CD4-positive, alpha-beta T cell treated with Interleukin-17A for 1 hour (primary cell): ENCODE measurements at places on chromosomes 11 and 22.

DNA sequence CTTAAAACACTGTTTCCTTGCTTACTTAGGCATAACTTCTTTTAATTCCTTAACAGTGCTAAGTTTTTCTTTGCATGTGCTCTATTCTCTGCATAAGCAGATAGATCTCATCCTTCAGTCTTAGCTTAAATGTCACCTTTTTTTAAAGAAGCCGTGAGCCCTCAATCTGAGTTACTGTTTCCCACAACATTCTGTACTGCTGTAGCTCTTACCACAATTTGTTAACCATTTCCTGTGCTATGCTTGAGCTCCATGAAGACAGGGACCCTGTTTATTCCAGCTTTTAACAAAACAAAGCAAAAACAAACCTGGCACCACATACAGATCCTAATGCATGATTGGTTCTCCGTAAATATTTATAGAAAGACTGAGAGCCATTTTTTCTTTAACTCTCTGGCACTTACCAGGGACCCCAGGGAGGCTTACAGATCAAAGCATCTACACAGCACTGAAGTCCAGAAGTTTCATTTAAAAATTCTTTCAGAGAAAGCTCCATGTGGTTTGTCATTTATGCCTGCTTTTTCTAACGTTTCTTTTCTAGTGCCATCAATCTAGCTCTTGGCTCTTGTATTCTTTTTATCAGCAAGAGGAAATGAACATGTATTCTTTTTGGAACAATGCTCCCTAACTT, 74.9 kb downstream of the DYNC2H1 start:
- DNase-seq, result no peak

GRCh38 chr22:50673231-50674129, 857 bp downstream of the SHANK3 start:
- peak; percentile 36 for DNase-seq

DNA sequence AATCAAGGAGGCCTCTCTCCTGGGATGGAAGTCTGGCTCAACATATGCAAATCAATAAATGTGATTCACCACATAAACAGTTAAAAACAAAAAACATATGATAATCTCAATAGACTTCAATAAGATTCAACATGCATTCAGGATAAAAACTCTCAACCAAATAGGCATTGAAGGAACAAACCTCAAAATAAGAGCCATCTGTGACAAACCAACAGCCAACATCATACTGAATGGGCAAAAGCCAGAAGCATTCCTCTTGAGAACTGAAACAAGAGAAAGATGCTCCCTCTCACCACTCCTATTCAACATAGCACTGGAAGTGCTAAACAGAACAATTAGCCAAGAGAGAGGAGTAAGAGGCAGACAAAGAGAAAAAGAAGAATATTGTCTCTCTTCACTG, 54.0 kb upstream of the SEZ6L start:
- DNase-seq, result no peak

DNA sequence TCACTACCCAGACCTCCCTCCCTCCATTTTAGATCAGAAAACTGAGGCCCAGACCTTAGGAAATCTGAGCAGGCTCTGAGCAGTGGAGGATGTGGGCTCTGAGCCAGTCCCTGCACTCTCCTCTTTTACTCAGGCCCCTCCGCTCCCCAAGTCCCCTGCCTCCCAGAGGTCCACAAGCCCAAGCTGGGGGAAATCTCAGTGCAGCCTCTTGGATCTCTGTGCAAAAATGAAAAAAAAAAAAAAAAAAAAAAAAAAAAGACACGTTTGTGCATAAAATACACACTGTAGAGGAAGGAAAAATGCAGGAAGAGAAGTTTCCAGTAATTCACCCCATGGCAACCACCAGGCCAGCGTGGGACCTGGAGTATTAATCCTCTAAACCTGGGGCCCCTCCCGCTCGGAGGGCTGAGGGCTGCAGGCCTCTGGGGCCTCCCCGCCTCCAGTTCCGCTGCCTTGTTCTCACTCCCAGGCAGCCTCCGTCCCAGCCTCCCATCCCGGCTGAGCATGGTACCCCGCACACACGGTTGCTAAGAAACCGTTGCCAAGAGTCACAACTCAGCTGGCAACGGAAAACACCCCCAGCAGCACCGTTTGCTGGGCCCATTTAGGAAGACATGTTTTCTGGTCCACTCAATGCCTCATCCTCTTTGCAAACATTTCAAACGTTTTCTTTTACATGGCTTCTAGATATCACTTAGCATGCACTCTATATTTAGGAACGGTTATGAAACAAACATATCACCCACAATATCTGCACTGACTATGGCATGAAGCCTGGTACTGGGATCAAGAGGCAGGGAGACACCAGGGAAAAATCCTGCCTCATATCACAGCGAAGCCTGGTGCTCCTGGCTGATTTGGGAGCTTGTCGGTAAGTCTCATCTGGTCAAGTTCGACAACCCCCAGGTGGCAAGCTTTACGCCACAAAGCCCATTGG, 227.5 kb downstream of the CTTN start:
- no peak for DNase-seq

GRCh38 chr11:32006799-32007388, 84.0 kb upstream of the RCN1 start:
- peak; percentile 30 for DNase-seq

DNA sequence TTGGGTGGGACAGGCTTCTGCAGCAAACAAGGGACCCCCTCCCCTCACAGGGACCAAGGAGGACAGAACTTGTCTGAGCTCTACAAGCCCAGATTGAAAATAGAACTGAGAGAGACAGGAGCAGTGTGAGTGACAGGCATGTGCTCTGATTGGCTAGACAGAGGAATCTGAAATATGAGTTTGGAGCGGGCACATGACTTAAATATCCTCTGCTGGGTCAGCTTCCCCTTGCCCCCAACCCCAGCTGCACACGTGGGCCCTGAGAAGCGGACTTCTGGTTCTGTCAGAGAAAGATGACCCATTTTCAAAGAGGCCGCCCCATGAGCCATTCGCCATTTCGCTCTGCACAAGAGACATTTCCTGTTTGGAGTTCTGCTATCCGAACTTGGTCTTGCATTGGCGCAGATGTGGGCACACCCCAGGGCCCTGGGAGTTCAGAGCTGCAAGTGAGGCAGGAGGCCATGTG, 5.3 kb downstream of the TUBA8 start:
- no peak for DNase-seq

DNA sequence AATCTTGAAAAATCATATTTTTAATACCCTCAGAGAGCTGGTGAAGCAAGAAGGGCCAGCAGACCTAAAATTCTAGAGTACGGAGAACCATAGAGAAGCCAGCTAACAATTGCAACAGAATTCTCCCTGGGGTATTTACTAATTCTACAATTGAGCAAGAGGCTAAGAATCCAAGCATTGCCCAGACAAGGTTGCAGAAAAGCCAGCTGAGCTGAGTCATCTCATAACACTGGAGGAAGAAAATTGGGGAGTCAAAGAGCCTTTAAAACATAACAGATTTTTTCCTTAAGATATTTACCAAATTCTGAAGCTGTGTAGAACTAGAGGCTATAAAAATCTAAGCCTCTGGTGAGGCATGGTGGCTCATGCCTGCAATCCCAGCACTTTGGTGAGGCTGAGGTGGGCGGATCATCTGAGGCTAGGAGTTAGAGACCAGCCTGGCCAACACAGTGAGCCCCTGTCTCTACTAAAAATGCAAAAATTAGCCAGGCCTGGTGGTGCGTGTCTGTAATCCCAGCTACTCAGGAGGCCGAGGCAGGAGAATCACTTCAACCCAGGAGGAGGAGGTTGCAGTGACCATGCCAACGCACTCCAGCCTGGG, 13.6 kb upstream of the TMEM216 start:
- no peak for DNase-seq

DNA sequence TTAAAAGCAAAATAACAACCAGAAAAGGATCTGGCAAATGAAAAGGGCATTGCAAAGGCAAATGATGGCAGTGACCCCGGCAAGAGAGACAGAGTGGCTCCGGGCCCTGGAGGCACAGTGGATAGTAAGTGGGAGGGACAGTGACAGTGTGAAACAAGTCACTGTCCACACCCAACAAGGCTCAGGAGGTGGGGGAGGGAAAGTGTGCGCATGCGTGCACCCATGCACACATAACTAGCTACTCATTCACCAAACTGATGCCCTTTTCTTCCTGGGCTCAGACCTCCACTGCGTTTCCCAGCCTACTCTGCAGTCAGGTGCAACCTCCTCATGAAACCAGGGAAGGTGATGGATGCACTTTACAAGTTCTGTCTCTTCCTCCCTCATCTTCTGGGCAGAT, 108.4 kb downstream of the SHANK2 start:
- DNase-seq, result no peak

DNA sequence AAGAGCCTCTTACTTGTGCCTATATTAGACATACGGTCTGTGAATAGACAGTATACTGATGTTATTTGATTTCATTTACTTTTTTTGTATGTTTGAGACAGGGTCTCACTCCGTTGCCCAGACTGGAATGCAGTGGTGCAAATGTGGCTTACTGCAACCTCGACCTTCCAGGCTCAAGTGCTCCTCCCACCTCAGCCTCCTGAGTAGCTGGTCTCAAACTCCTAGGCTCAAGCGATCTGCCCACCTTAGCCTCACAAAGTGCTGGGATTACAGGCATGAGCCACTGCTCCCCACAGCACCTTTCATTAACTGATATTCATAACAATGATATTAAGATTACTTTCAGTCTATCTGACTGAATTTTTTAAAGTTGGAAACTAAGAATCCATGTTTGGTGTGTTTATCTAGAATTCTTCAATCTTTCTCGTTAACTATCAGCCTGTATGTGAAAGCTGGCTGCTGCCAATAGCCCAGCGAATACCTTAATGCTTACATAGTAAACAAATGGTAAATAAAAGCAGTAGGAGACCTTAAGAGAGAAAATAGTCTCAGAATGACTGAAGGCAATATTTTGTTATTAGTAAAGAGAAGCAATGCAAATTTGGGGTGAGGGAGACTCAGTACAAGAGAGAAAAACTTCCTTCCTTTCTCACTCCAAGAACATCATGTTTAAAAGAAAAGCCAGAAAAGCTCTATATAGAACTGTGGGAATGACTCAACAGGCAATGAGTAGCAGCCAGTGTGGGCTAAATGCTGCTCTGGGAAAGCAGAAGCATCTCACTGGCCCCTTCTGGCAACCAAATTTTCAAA, 101.9 kb downstream of the MRTFA start:
- peak; percentile 5 for DNase-seq

DNA sequence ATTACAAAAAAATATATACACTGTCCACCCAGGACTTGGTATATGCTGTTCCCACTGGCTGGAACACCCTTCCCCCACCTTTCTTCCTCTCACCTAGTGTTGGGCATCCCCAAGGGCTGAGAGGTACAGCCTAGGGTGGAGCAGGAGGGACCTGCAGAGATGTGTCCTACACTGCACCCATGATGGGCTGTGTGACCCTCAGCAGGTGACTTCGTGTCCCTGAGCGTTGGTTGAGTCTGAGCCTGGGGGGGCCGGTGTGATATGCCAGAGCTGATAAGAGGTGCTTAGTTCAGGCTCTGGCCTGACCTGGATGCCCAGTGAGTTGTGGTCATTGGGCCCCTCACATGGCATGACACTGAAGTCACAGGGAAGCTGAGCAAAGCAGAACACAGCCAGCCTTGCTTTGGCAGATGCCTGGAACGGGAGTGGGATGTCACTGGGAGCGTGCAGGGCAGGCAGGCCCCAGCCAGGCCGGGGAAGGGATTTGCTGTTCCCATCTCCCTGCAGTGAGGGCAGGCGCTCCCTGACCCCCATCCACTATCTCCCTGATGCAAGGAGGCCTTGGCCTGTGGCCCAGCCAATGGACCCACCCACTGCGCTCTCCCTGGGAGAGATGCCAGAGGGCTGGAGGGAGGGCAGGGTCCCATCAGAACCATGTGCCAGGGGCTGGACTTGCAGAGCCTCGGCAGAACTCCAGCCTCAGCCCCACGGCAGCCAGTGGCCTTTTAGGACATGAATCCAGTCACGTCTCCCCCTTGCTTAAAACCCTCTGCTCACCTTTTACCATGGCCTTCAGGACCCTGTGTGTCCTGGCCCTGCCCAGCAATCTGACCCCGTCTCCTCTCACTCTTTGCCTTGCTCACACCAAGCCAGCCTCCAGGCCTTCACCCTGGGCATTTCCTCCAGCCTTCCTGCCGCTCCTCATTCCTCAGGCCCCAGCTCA, 138.9 kb downstream of the MN1 start:
- no peak for DNase-seq

GRCh38 chr11:124961972-124962609, 8.1 kb downstream of the CCDC15 start:
- DNase-seq, result peak; percentile 81

DNA sequence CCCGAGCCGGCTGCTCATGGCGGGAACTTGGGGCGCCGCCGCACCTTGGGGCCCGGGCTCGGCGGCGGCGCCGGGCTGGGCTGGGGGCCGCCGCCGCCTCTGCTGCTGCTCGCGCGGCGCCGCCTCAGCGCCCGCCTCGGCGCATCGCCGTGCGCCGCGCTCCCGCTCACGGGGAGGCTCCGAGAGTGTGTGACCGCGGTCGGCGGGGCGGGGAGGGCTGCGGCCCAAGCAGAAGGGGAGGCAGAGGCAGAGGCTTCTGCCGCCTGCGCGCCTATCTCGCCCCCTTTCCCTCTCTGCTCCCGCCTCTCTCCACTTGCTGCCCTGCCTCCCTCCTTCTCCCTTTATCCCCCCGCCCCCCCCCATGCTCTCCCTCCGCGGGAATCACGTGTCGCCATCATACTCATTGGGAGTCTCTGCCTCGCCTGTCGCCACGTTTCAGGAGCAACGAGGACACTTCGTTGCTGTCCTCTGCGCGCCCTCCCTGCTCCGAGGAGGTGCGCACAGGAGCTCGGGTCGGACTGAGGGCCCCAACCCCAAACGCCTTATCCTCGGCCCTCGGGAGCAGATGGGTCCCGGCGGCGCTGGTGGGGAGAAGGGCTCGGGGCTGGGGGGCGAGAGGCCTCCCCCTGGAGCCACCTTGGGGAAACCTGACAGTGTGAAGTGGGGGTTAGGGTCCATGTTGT, at the start of gene GUCY1A2:
Gene GUCY1A2, minus strand, starts transcription at position 258 of the 683 bp plus-strand sequence. CDS start 421 bp downstream, outside the sequence.
- no peak for DNase-seq

DNA sequence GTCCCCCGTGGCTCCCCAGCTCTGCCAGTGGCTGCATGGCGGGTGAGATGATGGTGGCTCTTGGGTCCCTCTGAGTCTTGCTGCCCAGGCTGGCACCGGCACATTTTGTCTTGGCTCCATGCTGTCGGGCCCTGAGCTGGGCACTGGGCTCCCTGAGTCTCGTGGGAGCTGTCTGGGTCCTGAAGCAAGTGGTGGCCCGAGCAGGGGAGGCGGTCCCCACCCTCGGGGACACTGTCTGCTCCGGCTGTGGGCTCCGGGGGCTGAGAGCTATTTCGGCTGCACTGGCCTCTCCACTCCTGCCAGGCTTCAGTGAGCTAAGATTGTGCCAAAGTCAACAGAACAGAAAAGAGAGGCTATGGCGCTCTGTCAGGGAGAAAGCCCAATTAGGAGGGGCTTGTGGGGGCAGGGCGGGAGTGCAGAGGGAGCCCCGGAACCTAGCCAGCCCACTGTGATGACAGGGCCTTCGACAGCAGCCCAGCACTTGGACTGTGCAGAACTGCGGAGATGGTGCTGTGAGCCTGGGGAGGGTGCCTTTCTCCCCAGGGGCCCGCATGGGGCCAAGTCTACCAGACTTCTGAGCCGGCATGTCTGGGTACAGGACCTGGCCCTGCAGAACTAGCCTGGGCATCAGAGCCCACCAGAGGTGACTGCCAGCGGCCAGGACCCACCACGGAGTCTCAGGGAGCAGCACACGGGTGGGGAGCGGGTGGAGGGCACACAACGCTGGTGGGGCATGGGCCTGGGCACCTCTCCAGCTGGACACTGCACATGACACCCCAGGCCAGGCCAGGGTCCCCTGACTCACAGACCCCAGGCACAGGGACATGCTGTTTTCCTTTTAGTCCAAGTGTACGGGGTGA, 38.0 kb downstream of the RTN4R start:
- DNase-seq, result no peak
